Adrenal gland (tissue), 19 donors: ENCODE measurements at places on chromosomes 16 and 17.
A peak's percentile ranks its signal among the peaks of the same experiment; 100 is the strongest.

DNA sequence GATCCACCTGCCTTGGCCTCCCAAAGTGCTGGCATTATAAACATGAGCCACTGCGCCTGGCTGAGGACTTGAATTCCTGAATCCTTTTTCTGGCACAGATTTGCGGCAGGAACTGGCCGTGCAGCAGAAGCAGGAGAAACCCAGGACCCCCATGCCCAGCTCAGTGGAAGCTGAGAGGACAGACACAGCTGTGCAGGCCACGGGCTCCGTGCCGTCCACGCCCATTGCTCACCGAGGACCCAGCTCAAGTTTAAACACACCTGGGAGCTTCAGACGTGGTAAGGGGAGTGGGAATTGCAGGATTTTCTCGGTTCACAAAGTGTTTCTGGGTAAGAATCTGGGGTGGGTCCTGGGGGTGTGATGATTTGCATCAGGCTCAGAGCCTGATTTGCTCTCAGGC is 41.0 kb downstream of the NDE1 start:
- DNase-seq = no peak
- peaks cover 57% of the 10 kb centered on the region for H3K36me3 ChIP-seq
- no peak overlapping the region for H3K4me3 ChIP-seq
- no peaks in the 10 kb centered on the region for H3K27me3 ChIP-seq
- H3K27ac ChIP-seq = no peak overlapping the region

DNA sequence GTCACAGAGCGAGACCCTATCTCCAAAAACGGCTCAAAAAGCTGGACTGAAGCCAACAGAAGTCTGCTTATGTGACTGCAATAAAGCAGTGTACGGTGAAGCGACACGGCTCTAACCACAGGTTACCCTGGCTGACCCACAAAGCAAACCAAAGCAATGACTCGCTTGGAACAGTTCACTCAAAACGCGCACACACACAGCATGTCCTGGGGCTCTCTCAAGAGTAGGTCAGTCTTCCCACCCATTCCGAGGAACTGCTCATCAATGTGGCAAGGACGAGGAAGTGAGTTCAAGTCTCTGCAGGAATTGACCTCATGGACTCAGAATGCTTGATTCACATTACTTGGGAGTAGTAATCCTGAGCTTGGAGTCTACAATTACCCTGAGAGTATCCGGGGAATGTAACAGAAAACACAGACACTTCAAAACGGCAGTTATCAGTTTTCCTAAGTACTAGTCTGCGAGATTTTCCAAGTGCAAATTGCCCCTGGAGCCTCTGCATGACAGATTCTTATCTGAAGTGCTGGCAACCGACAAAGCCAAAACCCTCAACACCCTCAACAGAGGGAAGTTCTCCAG is 25.4 kb downstream of the PELP1 start:
- no peaks in the 10 kb centered on the region for H3K27me3 ChIP-seq
- no peaks in the 10 kb centered on the region for H3K4me1 ChIP-seq
- no peak overlapping the region for H3K27ac ChIP-seq
- no peak for DNase-seq
- H3K36me3 ChIP-seq = peaks cover 61% of the 10 kb centered on the region

DNA sequence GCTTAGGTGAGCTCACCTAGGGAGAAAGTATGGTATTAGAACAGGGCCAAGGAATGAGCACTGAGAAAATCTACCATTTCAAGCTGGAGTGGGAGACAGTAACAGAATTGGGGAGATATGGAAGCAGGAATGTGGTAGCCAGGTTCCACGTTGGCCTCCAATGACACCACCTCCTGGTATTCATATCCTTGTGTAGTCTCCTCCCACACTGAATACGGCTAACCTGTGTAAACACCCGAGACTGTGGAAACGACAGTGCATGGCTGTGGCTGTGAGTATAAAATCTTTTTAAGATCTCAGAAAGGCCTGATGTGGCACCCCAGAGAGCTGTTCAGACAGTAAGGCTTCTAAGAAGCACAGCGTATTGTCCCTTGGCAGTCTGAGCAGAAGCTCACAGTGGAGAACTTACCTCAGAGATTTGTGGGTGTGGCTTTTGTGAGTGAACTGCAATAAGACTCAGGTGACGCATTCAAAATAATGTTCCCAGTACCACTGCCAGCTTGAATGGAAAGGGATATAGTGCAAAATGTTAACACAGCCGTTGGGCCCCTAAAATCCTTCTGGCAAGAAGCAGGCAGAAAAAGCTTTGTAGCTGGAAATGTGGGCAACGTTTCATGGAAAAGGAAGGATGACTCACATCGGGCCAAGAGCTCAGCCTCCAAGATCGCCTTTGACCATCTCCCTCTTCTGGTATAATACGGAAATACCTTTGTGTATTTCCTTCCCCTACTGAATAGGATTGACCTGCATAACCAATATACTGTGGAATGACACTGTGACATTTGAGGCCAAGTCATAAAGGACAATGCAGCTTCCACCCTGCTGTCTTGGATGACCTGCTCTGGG is 14.4 kb downstream of the SDR42E1 start:
- H3K36me3 ChIP-seq = no peaks in the 10 kb centered on the region
- no peak overlapping the region for H3K4me3 ChIP-seq
- no peak overlapping the region for H3K27ac ChIP-seq
- H3K27me3 ChIP-seq = no peaks in the 10 kb centered on the region

DNA sequence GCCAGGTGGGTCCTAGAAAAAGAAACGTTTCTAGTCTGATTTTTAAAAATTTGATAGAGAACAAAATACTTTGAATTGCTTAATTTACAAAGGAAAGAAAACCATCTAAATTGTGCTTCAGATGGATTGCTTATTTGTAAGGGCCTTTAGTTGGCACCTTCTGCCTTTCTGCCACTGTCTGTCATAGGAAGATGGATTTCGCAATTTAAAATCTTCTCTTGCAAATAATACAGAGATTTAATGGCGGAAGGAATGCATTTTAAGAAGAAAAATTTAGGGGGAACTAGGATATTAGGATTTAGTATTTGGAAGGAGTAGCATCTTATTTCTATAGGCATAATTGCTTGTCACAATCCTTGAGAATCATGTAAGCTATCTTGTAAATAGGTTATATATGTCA is 175.5 kb upstream of the RBL2 start:
- no peak overlapping the region for H3K27ac ChIP-seq
- H3K36me3 ChIP-seq = peaks cover 63% of the 10 kb centered on the region
- H3K27me3 ChIP-seq = no peaks in the 10 kb centered on the region
- DNase-seq = no peak
- H3K4me3 ChIP-seq = no peak overlapping the region

DNA sequence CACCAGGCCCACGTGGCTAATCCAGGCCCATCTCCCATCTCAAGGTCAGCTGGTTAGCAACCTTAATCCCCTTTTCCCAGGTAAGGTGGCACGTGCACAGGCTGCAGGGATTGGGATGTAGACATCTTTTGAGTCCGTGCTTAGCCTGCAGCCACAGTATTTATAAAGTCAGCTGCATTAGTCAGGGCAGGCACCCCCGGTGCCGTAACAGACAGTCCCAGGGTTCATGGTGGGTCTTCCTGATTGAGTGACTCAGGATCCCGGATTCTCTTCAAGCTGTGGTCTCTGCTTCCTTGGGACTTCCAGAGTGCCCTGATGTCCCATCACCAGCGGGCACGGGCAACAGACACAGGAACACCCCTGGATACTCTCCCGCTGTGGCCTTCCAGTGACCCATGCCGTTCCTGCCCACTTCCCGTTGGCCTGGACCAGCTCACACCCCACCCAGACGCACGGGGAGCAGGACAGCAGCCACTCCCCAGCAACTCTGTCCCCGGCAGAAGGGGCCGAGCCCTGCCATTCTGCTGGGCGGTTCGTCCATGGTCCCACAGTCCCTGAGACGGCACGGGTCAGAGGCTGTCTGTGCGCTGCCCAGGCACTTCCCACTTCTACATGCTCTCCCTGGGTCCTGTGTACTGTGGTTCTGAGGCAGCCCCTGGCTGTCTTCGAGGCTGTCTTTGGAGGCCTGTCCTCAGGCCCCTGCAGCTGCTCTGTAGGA is 248.6 kb upstream of the GSE1 start:
- peak overlapping the region; percentile 12 for H3K27ac ChIP-seq
- DNase-seq = no peak
- no peaks in the 10 kb centered on the region for H3K36me3 ChIP-seq
- peaks cover 7% of the 10 kb centered on the region for H3K4me1 ChIP-seq

DNA sequence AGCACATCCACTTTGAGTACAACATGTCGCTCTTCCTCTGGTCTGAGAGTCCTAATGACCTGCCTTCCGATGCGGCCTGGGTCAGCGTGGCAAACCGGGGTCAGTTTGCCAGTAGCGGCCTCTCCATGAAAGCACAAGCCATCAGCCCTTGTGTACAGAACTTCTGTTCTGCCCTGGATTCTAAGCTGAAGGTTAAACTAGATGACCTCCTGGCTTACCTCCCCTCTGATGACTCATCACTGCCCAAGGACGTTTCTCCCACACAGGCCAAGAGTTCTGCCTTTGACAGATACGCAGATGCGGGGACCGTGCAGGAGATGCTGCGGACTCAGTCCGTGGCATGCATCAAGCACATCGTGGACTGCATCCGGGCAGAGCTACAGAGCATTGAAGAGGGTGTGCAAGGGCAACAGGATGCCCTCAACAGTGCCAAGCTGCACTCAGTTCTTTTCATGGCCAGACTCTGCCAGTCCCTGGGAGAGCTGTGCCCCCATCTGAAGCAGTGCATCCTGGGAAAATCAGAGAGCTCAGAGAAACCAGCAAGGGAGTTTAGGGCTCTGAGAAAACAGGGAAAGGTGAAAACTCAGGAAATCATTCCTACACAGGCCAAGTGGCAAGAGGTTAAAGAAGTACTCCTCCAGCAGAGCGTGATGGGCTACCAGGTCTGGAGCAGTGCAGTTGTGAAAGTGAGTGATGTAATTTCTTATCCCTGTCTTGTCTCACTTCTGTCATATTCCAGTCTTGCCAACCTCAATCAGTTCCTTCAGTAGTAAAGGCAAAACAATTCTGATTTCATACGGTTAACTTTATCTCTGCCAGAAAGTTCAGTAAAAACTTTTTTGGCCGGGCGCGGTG is 8.6 kb downstream of the COG1 start:
- H3K4me3 ChIP-seq = no peak overlapping the region
- H3K4me1 ChIP-seq = peaks cover 25% of the 10 kb centered on the region
- H3K36me3 ChIP-seq = peaks cover 96% of the 10 kb centered on the region
- H3K27me3 ChIP-seq = no peaks in the 10 kb centered on the region
- DNase-seq = peak; percentile 79

- no peaks in the 10 kb centered on the region for H3K36me3 ChIP-seq
- DNase-seq = peak; percentile 63
- peak within 1 kb of the TSS; percentile 76 for H3K27ac ChIP-seq
- no peaks in the 10 kb centered on the region for H3K27me3 ChIP-seq
- H3K4me1 ChIP-seq = peaks cover 22% of the 10 kb centered on the region
- H3K4me3 ChIP-seq = peak within 1 kb of the TSS; percentile 40
Measured at GRCh38 chr17:41812381-41813151, at the start of gene FKBP10. TSS of gene FKBP10 (plus strand) at chr17:41813004. CDS start at chr17:41813035, 31 bp downstream.

GRCh38 chr17:72920513-72920912 is 172.0 kb downstream of the SLC39A11 start:
- no peak for DNase-seq
- H3K36me3 ChIP-seq = no peaks in the 10 kb centered on the region
- H3K27me3 ChIP-seq = no peaks in the 10 kb centered on the region

DNA sequence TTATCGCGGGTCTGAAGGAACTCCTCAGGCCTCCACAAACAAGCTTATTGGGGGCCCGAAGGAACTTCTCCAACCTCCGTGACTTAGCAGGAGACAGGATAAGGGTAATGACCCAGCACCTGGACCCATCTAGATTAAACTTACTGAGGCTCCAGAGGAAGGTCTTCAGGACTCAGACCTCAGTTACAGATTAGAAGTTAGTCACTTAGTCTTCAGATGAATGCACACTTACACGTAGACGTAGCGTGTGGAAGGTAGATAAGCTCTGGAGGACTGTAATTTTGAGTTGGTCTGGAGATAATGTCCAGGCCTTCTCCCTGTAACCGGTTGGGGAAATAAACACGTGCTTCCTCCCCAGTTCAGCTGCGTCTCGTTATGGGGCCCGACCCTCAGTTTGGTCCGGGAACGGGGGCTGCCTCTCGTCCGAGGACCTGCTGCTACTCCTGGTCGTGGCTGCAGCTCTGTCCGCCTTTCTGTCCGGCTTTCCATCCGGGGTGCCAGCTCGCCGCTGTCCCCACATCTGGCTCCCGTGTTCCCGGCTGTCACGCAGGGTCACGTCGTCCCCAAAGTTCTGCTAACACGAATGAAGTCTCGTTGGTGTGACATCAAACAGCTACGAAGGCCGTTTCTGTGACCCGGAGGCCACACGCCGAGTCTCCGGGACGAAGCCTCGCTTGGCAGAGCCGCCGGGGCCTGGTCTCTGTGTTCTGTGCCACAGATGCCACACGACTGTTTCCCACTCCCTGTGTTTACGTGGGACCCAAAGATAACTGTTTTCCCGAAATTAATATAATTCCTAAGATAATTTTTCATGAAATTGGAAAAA is 11.8 kb upstream of the SECTM1 start:
- H3K27me3 ChIP-seq = no peaks in the 10 kb centered on the region
- H3K27ac ChIP-seq = no peak overlapping the region
- no peaks in the 10 kb centered on the region for H3K4me1 ChIP-seq
- no peak overlapping the region for H3K4me3 ChIP-seq
- no peak for DNase-seq

- H3K27ac ChIP-seq = no peak overlapping the region
- H3K27me3 ChIP-seq = no peaks in the 10 kb centered on the region
- no peaks in the 10 kb centered on the region for H3K36me3 ChIP-seq
- DNase-seq = peak; percentile 83
Measured at GRCh38 chr17:43694081-43694870, 32.6 kb upstream of the MEOX1 start.

- peak within 1 kb of the TSS; percentile 86 for H3K4me3 ChIP-seq
- no peaks in the 10 kb centered on the region for H3K36me3 ChIP-seq
- peaks cover 43% of the 10 kb centered on the region for H3K4me1 ChIP-seq
- no peaks in the 10 kb centered on the region for H3K27me3 ChIP-seq
Measured at GRCh38 chr17:2711608-2712299, at the start of gene CLUH. TSS of gene CLUH (minus strand) at chr17:2711764. CDS start at chr17:2711661, 103 bp downstream.

- H3K36me3 ChIP-seq = peaks cover 14% of the 10 kb centered on the region
- no peak for DNase-seq
- no peaks in the 10 kb centered on the region for H3K4me1 ChIP-seq
- no peak overlapping the region for H3K4me3 ChIP-seq
- H3K27ac ChIP-seq = no peak overlapping the region
- H3K27me3 ChIP-seq = no peaks in the 10 kb centered on the region
Measured at GRCh38 chr16:88844419-88845036, 12.2 kb downstream of the GALNS start.

DNA sequence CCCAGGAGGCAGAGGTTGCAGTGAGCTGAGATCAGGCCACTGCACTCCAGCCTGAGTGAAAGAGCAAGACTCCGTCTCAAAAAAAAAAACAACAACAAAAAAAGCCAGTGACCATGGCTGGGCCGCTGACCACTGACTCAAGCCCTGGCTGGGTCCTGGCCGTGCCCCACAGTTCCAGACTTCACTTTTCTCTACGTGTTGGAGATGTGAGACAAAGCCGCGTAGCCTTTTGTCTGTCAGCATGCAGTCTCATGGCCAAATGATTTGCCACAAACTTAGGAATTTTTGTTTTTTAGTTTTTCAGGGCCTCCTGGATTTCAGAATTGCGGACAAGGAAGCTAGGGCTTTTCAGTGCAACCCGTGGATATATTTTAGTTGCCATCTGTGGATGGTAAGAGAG is 89.3 kb upstream of the CIBAR2 start:
- peak overlapping the region; percentile 85 for H3K27ac ChIP-seq
- no peaks in the 10 kb centered on the region for H3K27me3 ChIP-seq
- H3K4me1 ChIP-seq = peaks cover 75% of the 10 kb centered on the region
- H3K4me3 ChIP-seq = no peak overlapping the region

GRCh38 chr17:978103-979093 is 1.2 kb downstream of the NXN start:
- no peaks in the 10 kb centered on the region for H3K27me3 ChIP-seq
- no peaks in the 10 kb centered on the region for H3K36me3 ChIP-seq
- peaks cover 9% of the 10 kb centered on the region for H3K4me1 ChIP-seq
- no peak for DNase-seq
